ENCODE measurements at places on chromosomes 3 and 15. TPM values are rescaled to one million over a fixed set of nuclear protein-coding genes. Genes with fewer than 3 reads are reported as not detected.
A peak's percentile ranks its signal among the peaks of the same experiment; 100 is the strongest.

- no peak for DNase-seq
Observed at GRCh38 chr3:64878362-64878761, 190.6 kb upstream of the ADAMTS9 start.

DNA sequence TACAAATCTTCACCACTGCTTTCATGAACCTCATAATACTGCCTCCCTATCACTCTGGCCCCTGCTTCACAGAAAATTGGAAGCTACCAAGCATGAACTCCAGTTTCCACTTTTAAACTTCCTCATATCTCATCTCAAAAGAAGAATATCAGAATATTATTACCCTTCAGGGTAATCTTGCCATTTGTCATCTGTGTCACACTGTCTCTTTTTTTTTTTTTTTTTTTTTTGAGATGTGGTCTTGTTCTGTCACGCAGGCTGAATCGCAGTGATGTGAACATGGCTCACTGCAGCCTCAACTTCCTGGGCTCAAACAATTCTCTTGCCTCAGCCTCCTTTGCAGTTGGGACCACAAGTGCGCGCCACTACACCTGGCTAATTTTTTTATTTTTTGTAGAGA, 80.4 kb upstream of the TCF12 start:
- DNase-seq: no peak

Gene C2CD4A
- not detected for total RNA-seq

DNA sequence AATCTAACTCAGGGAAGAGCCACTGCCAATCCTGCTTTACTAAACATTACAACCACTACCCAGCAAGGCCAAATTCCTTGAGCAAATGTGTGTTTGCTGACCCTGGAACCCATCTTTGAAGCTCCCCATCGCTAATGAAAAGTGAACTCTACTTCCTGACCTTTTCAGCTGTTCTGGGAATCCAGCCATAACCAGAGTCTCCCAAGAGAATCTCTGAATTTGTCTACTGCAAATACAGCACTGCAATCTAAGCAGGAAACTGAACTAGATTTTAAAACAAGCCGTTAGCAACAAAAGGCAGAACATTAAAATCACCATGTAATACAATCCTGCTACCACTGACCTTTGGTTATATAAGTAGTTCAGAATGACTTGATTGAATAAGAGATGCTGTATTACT, 309.2 kb downstream of the MAGI1 start:
- DNase-seq: no peak

DNA sequence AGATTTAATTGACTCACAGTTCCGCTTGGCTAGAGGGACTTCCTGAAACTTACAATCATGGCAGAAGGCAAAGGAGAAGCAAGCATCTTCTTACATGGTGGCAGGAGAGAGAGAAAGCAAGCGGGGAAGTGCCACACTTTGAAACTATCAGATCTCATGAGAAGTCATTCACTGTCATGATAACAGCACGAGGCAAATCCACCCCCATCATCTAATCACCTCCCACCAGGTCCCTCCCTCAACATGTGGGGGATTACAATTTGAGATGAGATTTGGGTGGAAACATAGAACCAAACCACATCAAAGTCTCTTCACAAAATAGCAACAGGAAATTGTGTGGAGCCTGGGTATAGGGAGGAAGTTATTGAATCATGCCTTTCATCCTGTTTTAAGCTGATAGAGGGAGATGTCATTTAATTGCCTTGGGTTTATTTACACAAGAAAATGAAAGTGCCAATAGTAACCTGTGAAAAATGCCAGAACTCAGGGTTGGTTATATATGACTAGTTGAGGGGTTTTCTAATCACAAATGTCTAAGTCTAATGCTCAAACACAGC, 624.8 kb upstream of the LMCD1 start:
- DNase-seq: no peak

- peak; percentile 18 for DNase-seq
Observed at GRCh38 chr15:65339920-65340319, 35.4 kb downstream of the RNU5B-1 start.

Gene ZIC1
- not detected for total RNA-seq

GRCh38 chr3:50380405-50381085, 21.2 kb upstream of the TMEM115 start:
- no peak for DNase-seq

GRCh38 chr3:54663501-54664011, 264.3 kb downstream of the LRTM1 start:
- DNase-seq: no peak

GRCh38 chr15:67916565-67916964, 76.7 kb upstream of the RNU6-1 start:
- no peak for DNase-seq

DNA sequence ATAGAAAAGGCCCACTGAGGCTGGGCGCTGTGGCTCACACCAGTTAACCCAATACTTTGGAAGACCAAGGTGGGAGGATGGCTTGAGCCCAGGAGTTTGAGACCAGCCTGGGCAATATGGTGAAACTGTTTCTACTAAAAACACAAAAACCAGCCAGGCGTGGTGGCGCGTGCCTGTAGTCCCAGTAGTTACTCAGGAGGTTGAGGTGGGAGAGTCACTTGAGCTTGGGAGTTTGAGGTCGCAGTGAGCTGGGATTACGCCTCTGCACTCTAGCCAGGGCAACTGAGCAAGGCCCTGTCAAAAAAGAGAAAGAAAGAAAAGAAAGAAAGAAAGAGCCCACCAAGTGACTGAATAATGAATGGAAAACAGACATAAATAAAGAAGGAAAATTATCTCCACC, 32.0 kb downstream of the TAMM41 start:
- DNase-seq: no peak

DNA sequence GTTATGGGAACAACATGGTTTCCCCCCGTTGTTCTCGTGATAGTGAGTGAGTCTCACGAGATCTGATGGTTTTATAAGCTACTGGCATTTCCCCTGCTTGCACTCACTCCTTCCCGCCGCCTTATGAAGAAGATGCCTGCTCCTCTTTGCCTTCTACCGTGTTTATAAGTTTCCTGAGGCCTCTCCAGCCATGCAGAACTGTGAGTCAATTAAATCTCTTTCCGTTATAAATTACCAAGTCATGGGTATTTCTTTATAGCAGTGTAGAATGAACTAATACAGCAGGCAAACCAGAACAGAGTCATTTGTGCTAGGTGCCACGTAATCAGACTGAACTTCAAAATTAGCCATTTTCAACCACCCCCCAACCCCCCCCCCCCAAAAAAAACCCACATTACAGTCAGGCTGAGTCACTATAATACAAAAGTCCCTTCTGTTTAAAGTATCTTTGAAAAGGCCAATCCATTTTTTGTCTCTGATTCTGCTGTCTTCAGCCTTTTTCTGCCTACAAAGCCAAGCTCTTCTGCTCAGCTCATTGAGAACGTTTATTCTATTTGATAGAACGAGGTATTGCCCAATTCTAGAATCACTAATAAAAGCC, 4.1 kb downstream of the OR4F6 start:
- no peak for DNase-seq

DNA sequence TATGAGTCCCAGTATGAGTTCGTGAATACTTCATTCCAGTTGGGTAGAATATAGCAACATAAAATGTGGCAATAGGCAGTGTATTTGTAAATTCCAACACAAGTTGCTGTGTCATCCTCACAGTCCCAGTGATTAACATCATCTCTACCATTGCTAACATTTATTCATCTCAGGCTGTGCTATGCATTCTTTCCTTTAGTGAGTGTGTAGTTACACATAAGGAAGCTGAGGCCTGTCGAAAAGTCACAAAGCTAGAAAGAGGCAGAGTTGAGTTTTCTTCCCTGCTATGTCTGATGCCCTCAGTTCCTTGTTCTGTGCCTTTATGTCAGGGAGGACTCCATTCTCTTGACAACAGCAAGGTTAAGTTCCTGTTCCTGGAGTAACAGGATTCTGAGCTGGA, 96.4 kb downstream of the FNDC3B start:
- DNase-seq: no peak

- DNase-seq: no peak
Observed at GRCh38 chr15:62781081-62781497, 261.5 kb upstream of the TPM1 start.

Gene TMEM158
- 0.60 TPM for total RNA-seq

Gene SI
- not detected for total RNA-seq

Gene SLC24A5
- not detected for total RNA-seq

GRCh38 chr3:196218155-196218712, 1.9 kb downstream of the SLC51A start:
- no peak for DNase-seq

DNA sequence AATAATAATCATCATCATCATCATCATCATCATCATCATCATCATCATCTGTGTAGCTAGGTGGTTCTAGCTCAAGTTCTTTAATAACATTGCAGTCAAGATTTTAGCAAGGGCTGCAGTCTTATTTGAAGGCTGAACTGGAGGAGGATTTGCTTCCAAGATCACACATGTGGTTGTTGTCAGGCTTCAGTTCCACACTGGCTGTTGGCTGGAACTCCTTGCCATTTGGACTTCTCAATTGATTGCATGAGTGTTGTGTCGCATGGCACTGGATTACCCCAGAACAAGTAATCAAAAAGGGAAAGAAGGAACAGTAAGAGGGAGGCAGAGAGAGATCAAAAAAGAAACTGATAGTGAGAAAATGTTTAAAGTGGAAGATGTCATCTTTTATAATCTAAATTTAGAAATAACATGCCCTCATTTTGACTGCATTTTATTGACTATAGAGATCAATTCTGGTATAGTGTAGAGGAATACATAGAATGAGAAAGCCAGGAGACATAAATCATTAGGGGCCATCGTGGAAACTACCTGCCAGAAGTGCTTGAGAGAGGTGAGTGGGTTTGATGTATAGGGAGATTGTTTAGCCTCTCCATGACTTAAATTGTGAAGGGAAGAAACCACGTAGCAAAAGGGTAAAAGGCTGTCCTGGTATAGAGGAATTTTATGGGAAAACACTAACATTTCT, 346.6 kb upstream of the RBMS3 start:
- DNase-seq: no peak

DNA sequence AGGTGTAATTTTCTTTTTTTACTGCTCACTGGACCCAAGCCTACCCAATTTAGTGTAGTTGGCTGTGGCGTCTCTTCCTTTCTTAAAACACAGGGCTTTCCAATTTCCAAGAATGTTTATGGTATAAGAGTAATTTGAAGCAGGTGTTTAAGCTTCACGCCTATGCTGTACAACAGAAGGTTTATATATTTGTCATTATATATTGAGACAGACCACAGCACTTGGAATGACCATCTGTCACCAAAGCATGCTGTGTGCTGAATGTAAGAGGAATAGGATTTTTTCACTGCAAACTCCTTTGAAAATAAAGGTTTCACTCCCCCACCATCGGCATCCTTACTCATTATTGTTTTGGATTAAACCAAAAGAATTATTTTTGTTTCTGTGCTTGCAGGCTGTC, 325.7 kb downstream of the OTOL1 start:
- DNase-seq: no peak

GRCh38 chr3:183085634-183086390, 13.5 kb downstream of the MCCC1 start:
- no peak for DNase-seq

Gene MYRIP
- total RNA-seq: 2.1 TPM

DNA sequence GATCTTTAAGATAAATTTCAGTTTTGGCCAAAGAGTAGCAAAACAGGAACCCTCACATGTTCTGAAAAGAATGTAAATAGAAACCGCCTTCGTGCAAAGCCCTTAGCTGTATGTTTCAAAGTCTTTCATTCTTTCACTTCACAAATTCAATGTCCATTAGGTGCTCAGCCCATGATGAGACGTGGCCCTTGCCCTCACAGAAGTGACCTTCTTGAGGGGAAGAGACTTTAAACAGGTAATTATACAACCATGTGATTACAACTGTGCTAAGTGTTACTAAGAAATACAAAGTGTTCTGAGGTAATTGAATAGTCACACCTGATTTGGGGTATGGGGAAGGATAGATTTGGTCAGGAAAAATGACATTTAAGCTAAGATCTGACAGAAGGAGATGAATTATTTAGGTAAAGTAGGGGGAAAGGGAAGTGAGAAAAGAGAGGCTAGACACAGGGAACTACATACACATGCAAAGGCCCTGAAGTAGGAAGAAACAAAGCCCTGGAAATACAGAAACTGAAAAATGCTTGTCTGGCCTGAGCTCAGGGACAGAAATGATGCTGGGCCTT, 19.6 kb downstream of the HSPBAP1 start:
- DNase-seq: no peak

Gene ZSCAN29
- total RNA-seq: 13.1 TPM

Gene SLC28A1
- total RNA-seq: 0.24 TPM

Gene ISLR2
- 1.3 TPM for total RNA-seq

GRCh38 chr3:72081471-72082185, 296.7 kb upstream of the PROK2 start:
- no peak for DNase-seq

Gene FBXL22
- total RNA-seq: 33.2 TPM

DNA sequence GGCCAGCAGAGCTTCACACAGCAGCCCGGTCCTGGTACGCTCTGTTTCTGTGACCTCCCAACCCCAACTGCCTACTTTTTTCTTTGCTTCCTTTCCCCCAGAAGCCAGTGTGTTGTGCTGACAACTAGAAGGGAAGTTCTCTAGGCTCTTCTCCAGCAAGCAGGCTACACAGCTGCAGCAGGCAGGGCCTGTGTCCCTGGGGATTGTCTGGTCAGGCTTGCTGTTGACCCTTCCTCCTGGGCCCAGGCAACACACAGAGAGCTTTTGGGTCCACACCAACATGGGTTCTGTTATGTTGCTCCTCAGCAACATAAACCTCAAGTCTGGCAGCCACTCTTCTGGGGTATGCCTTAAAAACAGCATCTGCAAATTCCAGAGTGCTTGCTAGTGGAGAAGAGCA, 36.2 kb upstream of the TSPAN3 start:
- no peak for DNase-seq

Gene FILIP1L
- 41.3 TPM for total RNA-seq

Gene C2CD4B
- 2.5 TPM for total RNA-seq

DNA sequence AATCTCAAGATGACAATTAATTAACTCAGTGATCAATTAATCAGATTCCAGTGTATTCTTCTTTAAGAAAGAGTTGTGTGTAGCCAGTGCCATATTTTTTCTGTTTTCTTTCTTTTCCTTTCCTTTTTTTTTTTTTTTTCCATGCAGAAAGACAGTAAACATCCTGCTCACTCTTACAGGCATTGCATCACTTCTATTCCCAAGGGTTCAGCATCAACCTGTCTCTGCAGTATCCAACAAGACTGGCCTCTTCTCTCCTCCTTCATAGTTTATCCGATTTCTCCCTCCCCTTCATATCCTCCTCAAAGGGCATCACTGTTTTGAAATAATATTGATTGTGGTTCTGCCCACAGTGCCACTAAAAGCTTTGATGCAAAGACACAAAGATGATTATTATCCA, 17.0 kb upstream of the SLC9A9 start:
- DNase-seq: no peak

GRCh38 chr3:123365450-123366143, 83.3 kb downstream of the ADCY5 start:
- DNase-seq: no peak
